ENCODE measurements at places on chromosomes 5 and 9. TPM values are rescaled to one million over a fixed set of nuclear protein-coding genes. Genes with fewer than 3 reads are reported as not detected.

DNA sequence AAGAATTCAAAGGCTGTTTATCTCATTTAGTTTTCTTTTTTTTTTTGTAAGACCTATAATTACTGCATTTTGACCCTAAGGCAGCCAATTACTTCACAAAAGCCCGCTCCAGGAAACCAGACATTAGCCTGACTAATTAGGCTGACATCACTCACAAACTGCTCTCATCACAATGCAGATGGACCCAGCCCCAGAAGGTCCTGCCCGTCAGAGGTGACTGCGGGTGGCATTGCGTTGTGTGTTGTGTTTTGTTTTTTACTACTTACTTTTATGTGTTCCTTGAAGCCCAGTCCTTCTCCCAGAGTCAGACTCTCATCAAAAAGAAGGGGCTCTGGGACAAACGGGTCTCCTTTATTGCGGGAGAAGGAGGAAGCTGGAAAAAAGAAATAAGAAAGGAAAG is 172.2 kb downstream of the HSD17B3 start:
- no peak for DNase-seq
- no peaks in the 10 kb centered on the region for H3K36me3 ChIP-seq
- H3K27me3 ChIP-seq: no peaks in the 10 kb centered on the region
- H3K4me1 ChIP-seq: no peaks in the 10 kb centered on the region

DNA sequence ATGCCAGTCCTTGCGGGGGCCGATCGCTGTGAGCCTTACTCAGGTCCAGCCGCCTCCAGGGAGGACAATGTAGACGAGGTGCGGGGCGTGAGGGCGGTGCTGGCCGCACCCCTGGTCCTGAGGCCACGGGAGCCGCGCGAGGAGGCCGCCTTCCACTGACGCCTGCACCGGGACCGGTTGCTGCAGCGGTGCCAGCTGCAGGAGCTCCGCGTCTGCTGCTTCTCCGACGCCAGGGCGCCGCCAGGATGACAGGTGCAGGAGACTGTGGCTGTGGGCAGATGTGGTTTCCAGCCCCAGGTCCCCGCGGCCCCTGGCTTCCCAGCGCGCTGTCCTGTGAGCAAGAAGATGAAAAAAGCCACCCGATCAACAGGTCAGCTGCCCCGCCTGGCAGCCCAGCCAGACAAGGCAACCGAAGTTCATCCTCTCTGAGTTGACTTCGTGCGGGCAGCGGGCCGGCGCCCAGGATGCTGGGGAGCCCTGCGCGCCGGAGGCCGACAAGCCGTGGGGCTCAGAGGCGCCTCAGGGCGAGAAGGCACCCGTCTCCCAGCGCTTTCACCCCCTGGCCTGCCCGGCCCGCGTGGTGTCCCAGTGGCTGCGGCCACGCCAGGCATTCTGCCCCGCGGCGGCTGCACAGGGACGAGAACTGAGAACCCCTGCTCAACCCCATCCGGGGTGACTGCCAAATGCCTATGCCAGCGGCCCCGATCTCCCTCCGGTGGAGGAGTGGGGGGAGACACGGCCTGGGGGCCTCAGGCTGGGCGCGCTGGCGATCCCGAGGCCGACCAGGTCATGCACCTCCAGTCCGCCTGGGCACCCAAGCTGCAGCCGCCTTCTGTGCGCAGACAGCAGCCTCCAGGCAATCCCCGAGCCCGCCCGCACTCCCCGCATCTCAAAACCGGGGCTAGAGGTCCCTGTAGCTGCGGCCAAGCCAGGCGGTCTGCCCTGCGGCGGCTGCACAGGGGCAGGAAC is 43.4 kb upstream of the BICD2 start:
- H3K27ac ChIP-seq: no peak overlapping the region
- H3K4me1 ChIP-seq: peaks cover 26% of the 10 kb centered on the region
- H3K36me3 ChIP-seq: no peaks in the 10 kb centered on the region
- DNase-seq: no peak
- peaks cover 76% of the 10 kb centered on the region for H3K27me3 ChIP-seq
- peak overlapping the region; percentile 24 for H3K4me3 ChIP-seq

DNA sequence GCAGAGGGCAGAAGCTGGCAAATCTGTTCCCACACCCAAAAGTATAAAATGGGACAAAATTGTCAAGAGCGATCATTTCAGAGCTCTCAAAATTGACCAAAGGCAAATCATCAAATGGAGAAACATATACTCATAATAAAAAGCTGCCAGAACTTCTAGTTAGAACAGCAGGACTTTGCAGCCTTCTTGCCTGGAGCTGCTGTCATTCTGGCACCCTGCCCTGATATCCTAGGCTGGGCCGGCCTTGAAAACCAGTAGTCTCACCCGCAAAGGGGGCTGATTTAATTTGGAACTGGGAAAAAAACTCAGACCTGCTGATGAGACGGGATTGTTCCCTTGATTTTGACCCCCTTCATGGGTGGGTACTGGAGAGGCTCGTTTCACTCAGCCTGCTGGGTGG is 18.5 kb downstream of the OR2V1 start:
- peaks cover 79% of the 10 kb centered on the region for H3K27me3 ChIP-seq
- H3K27ac ChIP-seq: no peak overlapping the region
- H3K36me3 ChIP-seq: no peaks in the 10 kb centered on the region
- no peak for DNase-seq

GRCh38 chr9:134433909-134434882 is 107.9 kb downstream of the RXRA start:
- no peak for DNase-seq
- H3K4me1 ChIP-seq: peaks cover 61% of the 10 kb centered on the region
- no peaks in the 10 kb centered on the region for H3K27me3 ChIP-seq
- H3K36me3 ChIP-seq: peaks cover 45% of the 10 kb centered on the region
- H3K4me3 ChIP-seq: peak overlapping the region; percentile 25
- peak overlapping the region; percentile 77 for H3K27ac ChIP-seq

DNA sequence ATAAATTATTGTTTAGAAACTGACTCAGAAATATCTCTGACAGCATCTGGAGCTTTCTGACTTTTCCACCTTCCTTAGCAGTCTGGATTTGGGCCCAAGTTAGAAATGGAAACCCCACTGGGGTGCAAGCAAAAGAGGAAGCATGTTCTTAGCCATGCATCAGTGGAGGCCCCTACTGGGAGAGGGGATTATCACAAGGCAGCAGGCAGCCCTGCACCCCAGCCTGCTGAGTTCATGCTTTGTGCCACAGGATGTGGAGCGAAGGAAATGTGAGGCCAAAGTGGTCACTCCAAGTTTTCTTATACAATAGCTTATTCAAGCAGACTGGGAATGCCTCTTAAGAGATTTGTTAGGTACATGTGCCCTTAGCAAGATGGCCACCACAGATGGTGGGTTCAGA is 146.5 kb upstream of the TLX3 start:
- no peaks in the 10 kb centered on the region for H3K27me3 ChIP-seq
- H3K27ac ChIP-seq: no peak overlapping the region
- H3K36me3 ChIP-seq: no peaks in the 10 kb centered on the region
- no peak overlapping the region for H3K4me3 ChIP-seq

DNA sequence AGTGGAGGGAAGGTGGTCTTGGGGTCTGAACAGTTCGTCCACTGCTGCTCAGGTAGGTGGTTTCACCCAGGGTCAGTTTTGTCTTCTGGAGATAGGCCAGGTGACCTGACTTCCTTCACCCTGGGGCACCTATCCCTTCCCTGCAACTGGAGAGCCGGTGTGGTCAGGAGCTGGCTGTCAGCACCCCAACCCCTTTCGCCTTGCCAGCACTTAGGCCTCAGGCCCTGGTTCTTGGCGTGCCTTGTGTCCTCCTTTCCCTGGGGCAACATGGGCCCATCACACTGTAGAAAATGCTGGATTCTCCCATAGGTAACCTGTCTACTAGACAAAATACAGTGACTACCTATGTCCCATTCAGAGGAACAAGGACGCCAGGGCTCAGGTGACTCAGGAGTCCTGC is 13.1 kb downstream of the PROP1 start:
- peaks cover 50% of the 10 kb centered on the region for H3K27me3 ChIP-seq
- DNase-seq: no peak
- no peaks in the 10 kb centered on the region for H3K36me3 ChIP-seq
- H3K4me1 ChIP-seq: no peaks in the 10 kb centered on the region
- no peak overlapping the region for H3K4me3 ChIP-seq

DNA sequence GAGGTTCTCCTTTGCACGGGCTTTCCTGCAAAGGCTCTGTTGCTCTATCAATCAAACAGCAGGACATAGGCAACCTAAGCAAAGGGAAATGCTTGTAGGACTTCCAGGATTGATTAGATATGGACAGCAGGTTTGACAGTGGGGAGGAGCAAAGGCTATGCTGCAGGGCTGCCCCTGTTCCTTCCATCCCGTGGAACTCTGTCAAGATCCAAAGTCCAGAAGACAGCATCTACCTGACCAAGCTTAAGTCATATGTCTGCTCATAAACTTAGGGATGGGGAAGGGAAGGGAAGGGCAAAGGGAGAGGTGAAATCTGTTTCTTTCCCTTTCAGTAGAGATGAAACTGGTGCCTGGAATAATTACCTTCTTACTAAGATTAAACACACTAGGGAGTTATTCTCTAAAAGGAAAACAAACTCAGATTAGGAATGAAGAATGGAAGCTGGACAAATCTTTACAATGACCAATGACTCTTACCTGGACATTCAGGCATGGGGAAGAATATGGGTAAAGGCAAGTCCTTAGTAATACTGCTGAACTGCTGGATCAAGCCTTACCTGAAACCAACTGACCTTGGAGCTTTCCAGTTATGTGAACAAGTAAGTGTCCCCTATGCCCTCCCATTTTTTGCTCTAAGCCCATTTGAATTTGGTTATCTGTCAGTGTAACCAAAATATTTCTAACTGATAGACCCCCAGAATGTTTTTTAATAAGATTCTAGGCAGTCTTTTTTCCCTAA is 8.4 kb upstream of the ACOT12 start:
- no peaks in the 10 kb centered on the region for H3K4me1 ChIP-seq
- no peak overlapping the region for H3K27ac ChIP-seq
- no peak for DNase-seq
- H3K36me3 ChIP-seq: no peaks in the 10 kb centered on the region
- H3K4me3 ChIP-seq: no peak overlapping the region

DNA sequence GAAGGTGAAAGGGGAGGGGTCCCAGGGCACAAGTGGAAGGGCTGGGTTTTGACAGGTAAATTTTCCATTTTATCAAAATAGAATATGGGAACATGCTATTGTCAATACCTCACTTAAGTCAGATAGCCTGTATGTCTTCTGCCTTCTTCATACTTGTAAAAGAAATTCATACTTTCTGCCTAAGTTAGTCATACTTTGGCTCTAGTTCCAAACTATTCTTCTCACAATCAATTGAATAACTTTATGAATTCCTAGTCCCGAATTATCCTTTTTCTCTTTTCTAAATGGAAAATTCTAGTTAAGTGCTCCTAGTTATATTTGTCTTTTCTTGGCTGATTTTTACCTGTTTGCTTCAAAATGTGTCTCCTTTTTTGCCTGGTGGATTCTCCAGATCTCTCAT is 271.4 kb downstream of the CSNK1G3 start:
- H3K27me3 ChIP-seq: no peaks in the 10 kb centered on the region
- H3K36me3 ChIP-seq: no peaks in the 10 kb centered on the region
- no peak overlapping the region for H3K4me3 ChIP-seq
- no peak for DNase-seq
- H3K27ac ChIP-seq: no peak overlapping the region

- H3K4me1 ChIP-seq: no peaks in the 10 kb centered on the region
- no peaks in the 10 kb centered on the region for H3K27me3 ChIP-seq
- H3K27ac ChIP-seq: no peak overlapping the region
- no peak for DNase-seq
- no peaks in the 10 kb centered on the region for H3K36me3 ChIP-seq
Measured at GRCh38 chr5:157159209-157159751, 6.8 kb downstream of the GARIN3 start.

DNA sequence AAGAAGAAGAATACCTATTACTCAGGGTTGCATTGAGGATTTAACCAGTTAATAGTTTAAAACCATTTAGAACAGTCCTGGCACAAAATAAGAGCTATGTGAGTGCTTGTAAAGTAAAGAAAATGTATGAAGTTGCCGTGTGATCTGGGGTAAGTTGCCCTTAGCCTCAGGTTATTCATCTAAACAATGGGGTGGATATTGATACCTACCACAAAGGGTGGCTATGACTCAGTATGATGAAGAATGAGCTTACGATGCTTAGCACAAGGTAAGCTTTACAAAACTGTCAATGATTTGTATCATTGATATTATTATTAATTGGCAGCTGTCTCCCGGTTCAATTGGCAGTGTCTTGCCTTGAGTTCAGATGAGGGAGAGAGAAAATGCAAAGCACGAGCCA is 149.4 kb upstream of the PITX1 start:
- no peak overlapping the region for H3K27ac ChIP-seq
- no peaks in the 10 kb centered on the region for H3K36me3 ChIP-seq
- no peak for DNase-seq
- H3K4me1 ChIP-seq: no peaks in the 10 kb centered on the region

- DNase-seq: no peak
- no peaks in the 10 kb centered on the region for H3K36me3 ChIP-seq
- H3K4me3 ChIP-seq: no peak overlapping the region
Measured at GRCh38 chr9:135978642-135979546, 17.7 kb upstream of the UBAC1 start.

GRCh38 chr9:122028089-122028488 is 65.0 kb downstream of the TTLL11 start:
- H3K27ac ChIP-seq: no peak overlapping the region
- no peaks in the 10 kb centered on the region for H3K36me3 ChIP-seq
- no peak overlapping the region for H3K4me3 ChIP-seq
- H3K4me1 ChIP-seq: no peaks in the 10 kb centered on the region
- no peaks in the 10 kb centered on the region for H3K27me3 ChIP-seq
- DNase-seq: no peak

The SLC4A9 gene
- total RNA-seq: 0.23 TPM

The SLC25A2 gene
- total RNA-seq: 0.64 TPM

The PCDHB5 gene
- 2.3 TPM for total RNA-seq

The VAV2 gene
- 34.6 TPM for total RNA-seq

The HAUS6 gene
- 5.8 TPM for total RNA-seq

The GBGT1 gene
- 27.4 TPM for total RNA-seq

The SYK gene
- total RNA-seq: 63.8 TPM

The ARHGEF39 gene
- 0.38 TPM for total RNA-seq

The CER1 gene
- not detected for total RNA-seq

The NME5 gene
- 2.4 TPM for total RNA-seq

All from upper lobe of right lung (tissue), 1 donor.